Naive thymus-derived CD4-positive, alpha-beta T cell (primary cell): ENCODE measurements at places on chromosomes 12 and 14. TPM values are rescaled to one million over a fixed set of nuclear protein-coding genes. Genes with fewer than 3 reads are reported as not detected.

GRCh38 chr12:125187780-125188741 is 122.8 kb downstream of the AACS start:
- H3K4me1 ChIP-seq, result no peaks in the 10 kb centered on the region
- peaks cover 8% of the 10 kb centered on the region for H3K27me3 ChIP-seq
- no peak for DNase-seq
- no peaks in the 10 kb centered on the region for H3K36me3 ChIP-seq
- H3K27ac ChIP-seq, result no peak overlapping the region

GRCh38 chr12:96130396-96131059 is 63.6 kb upstream of the ELK3 start:
- no peak overlapping the region for H3K27ac ChIP-seq
- H3K27me3 ChIP-seq, result peaks cover 5% of the 10 kb centered on the region
- no peak overlapping the region for H3K4me3 ChIP-seq
- H3K4me1 ChIP-seq, result no peaks in the 10 kb centered on the region
- DNase-seq, result no peak

DNA sequence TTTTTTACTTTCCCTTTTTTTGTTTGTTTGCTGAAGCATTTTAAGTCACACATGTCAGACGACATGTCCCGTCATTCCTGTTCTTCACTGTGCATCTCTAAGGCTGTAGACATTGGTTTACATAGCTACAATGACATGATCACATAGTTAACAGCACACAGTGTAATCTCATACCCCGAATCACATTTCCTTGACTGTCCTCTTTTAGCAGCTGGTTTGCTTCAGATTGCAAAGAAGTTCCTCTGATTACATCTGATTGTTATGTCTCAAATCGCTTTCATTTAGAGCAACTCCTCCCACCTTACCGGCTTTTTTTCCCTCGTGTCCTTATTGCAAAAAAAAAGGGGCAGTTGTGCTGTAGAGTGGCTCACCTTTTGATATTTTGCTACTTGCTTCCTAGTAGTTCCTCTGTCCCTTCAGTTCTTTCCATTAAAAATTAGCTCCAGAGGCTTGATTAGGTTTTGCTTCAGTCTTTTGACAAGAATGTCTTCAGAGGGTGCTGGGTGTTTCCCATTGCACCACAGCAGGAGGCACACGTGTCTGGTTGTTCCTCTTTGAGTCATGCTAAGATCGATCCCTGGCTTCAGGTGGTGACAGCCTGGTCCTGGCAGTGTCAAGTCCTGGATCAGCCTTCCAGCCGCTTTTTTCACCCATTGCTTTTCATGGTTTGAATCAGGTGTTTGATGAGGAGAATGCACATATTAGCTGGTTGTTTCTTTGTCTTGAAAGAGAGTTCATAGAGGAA is 35.0 kb downstream of the ZNF664 start:
- no peak overlapping the region for H3K27ac ChIP-seq
- DNase-seq, result no peak
- H3K27me3 ChIP-seq, result no peaks in the 10 kb centered on the region
- no peak overlapping the region for H3K4me3 ChIP-seq

- peak overlapping the region; percentile 94 for H3K4me3 ChIP-seq
- no peak for DNase-seq
- no peaks in the 10 kb centered on the region for H3K27me3 ChIP-seq
- H3K36me3 ChIP-seq, result peaks cover 36% of the 10 kb centered on the region
- H3K4me1 ChIP-seq, result peaks cover 18% of the 10 kb centered on the region
- peak overlapping the region; percentile 99 for H3K27ac ChIP-seq
Observed at GRCh38 chr12:12716151-12716792, 896 bp upstream of the CDKN1B start.

GRCh38 chr14:71267007-71267513 is 359.8 kb downstream of the PCNX1 start:
- no peak overlapping the region for H3K27ac ChIP-seq
- DNase-seq, result no peak
- H3K36me3 ChIP-seq, result no peaks in the 10 kb centered on the region
- H3K27me3 ChIP-seq, result no peaks in the 10 kb centered on the region
- no peaks in the 10 kb centered on the region for H3K4me1 ChIP-seq

DNA sequence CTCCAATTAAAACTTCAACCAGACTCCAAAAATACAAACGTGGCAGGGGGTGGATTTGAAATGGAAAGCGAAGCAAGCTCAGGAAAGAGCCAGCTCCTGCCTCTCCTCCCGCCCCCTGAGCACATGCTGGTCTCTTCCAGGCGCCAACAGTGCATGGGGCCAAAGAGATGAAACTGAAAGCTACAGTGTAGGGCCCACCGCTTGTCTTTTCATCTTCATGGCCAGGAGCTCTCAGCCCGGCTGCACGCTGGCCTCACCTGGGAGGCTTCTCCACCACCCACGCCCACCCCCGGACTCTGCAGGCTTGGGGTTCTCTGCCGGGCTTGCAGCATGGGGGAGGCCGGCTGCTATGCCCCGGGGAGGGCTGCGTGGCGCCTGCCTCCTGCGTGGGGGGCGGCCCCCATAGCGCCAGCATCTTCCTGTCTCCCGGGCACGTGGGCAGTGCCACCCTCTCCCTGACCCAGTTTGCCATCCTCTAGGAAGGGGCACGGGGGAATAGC is 2.0 kb downstream of the RIMBP2 start:
- H3K36me3 ChIP-seq, result no peaks in the 10 kb centered on the region
- no peaks in the 10 kb centered on the region for H3K27me3 ChIP-seq
- H3K4me3 ChIP-seq, result no peak overlapping the region
- no peak overlapping the region for H3K27ac ChIP-seq
- no peaks in the 10 kb centered on the region for H3K4me1 ChIP-seq

DNA sequence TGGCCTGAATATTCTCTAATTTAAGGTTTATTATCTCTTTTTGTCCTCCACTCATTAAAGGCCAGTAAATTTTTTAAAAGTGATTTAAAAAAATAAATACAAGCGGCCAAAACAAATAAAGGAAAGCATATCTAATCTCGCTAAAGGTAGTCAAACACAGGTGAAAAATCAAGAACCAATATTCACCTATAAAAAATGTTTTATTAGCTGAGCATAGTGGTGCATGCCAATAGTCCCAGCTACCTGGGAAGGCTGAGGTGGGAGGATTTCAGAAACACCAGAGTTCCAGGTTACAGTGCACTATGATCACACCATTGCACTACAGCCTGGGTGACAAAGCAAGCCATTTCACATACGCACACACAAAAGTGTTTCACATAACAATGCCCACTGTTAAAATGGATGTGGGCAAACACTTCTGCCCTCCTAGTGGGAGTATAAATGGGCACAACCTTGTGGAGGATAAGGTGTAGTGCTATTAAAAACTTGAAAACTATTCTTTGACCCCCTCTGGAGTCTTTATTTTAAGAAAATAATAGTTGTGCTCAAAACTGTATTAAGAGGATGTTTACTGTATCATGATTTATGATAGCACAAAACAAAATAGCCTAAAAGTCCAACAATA is 32.7 kb upstream of the NAP1L1 start:
- H3K4me1 ChIP-seq, result no peaks in the 10 kb centered on the region
- H3K36me3 ChIP-seq, result no peaks in the 10 kb centered on the region
- no peak for DNase-seq
- no peak overlapping the region for H3K4me3 ChIP-seq

DNA sequence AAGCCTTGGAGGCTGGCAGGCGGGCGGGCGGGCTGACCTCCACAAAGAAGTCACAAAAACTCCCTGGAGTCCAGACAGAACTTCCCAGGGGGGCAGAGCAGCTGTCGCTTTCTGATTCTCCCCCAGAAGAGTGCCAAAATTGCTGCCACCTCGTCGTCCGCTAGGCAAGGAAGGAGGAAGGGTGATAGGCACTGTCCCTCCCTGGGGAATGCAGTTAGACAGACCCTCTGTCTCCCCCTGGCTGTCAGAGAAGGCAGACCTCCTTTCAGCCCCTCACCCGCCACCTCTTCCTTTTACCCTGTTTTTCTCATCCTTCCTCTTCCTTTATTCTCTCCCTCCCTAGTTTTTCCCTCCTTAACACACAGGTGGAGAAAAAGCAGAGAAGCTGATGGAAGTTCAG is 18.7 kb downstream of the GRIN2B start:
- no peak overlapping the region for H3K27ac ChIP-seq
- H3K4me1 ChIP-seq, result no peaks in the 10 kb centered on the region
- DNase-seq, result no peak
- no peaks in the 10 kb centered on the region for H3K27me3 ChIP-seq
- no peaks in the 10 kb centered on the region for H3K36me3 ChIP-seq

GRCh38 chr14:96203635-96204034 is 1.0 kb upstream of the BDKRB2 start:
- H3K27ac ChIP-seq, result no peak overlapping the region
- peaks cover 5% of the 10 kb centered on the region for H3K27me3 ChIP-seq
- H3K4me3 ChIP-seq, result no peak overlapping the region
- DNase-seq, result no peak
- H3K36me3 ChIP-seq, result no peaks in the 10 kb centered on the region

GRCh38 chr14:61438497-61438859 is 117.1 kb downstream of the PRKCH start:
- peak overlapping the region; percentile 64 for H3K27ac ChIP-seq
- H3K4me1 ChIP-seq, result peaks cover 70% of the 10 kb centered on the region
- no peak for DNase-seq
- H3K4me3 ChIP-seq, result no peak overlapping the region
- no peaks in the 10 kb centered on the region for H3K27me3 ChIP-seq

DNA sequence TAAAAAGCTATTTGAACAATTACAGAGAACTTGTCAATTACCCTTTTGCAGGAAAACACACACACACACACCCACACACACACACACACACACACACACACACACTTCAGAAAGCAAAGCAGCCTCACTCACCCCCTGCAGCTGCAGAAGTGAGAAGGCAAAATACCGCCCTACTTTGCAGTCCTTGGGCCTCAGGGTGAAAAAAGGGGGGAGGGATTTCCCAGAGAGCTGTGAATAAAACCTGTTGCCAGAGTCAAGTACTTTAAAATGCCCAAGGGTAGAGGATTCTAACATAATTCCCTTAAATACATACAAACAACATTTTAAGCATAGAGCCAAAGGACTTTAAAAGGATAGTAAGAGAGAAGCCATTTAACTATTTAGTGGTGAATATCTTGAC is 285.9 kb downstream of the MDGA2 start:
- H3K4me1 ChIP-seq, result no peaks in the 10 kb centered on the region
- H3K36me3 ChIP-seq, result no peaks in the 10 kb centered on the region
- DNase-seq, result no peak
- no peaks in the 10 kb centered on the region for H3K27me3 ChIP-seq

- H3K4me3 ChIP-seq, result no peak overlapping the region
- peaks cover 1% of the 10 kb centered on the region for H3K4me1 ChIP-seq
- H3K27ac ChIP-seq, result no peak overlapping the region
- H3K27me3 ChIP-seq, result no peaks in the 10 kb centered on the region
- H3K36me3 ChIP-seq, result no peaks in the 10 kb centered on the region
Observed at GRCh38 chr14:89357655-89358297, 59.3 kb downstream of the FOXN3 start.

- no peak overlapping the region for H3K4me3 ChIP-seq
- no peaks in the 10 kb centered on the region for H3K27me3 ChIP-seq
- H3K4me1 ChIP-seq, result no peaks in the 10 kb centered on the region
- DNase-seq, result no peak
- H3K36me3 ChIP-seq, result no peaks in the 10 kb centered on the region
Observed at GRCh38 chr12:80634903-80635302, 72.5 kb upstream of the MYF6 start.

DNA sequence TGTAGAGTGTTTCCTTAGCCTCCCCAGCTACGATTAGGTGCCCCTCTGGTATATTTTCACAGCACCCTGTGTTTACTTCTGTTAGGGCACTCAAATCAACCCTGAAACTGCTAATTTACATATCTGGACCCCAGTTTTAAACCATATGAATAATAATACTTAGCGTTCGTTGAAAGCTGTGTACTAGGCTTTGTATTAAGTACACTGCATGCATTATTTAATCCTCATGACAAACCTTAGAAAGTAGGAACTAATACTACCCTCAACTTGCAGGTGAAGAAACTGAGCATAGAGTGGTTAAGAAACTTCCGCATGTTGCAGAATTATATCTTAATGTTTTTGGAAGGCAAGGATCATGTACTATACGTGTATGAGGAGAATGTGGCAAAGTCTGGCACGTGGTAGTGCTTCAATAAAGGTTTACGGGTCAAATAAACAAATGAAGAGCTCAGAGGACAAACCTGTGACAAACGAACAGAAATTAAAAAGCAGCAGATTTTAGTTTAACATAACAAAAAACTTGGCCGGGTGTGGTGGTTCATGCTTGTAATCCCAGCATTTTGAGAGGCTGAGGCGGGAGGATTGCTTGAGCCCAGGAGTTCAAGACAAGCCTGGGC is 22.2 kb upstream of the ARID2 start:
- DNase-seq, result no peak
- no peak overlapping the region for H3K4me3 ChIP-seq
- no peaks in the 10 kb centered on the region for H3K4me1 ChIP-seq
- no peak overlapping the region for H3K27ac ChIP-seq
- no peaks in the 10 kb centered on the region for H3K36me3 ChIP-seq
- H3K27me3 ChIP-seq, result no peaks in the 10 kb centered on the region

DNA sequence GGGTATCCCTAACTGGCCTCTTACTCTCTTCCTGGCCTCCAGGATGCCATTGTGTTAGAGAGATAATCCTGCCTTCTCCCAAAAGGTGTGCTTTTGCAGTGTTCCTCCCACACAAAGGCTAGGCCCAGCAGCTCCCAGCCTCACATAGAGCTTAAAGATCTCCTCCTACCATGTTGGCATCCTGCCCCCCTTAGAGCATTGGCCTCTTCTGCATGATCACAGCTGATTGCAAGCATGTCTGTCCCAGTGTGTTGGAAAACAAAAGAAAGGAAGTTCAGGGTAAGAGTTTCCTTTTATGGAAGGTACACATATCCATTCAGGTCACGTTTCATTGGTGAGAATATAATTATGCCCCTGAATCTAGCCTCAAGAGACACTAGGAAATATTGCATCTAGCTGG is 405.4 kb downstream of the TMTC2 start:
- no peaks in the 10 kb centered on the region for H3K4me1 ChIP-seq
- no peaks in the 10 kb centered on the region for H3K27me3 ChIP-seq
- DNase-seq, result no peak
- H3K36me3 ChIP-seq, result no peaks in the 10 kb centered on the region
- H3K4me3 ChIP-seq, result no peak overlapping the region

The CD163L1 gene
- total RNA-seq, result 1.5 TPM

The EPYC gene
- not detected for total RNA-seq

The FOXN4 gene
- not detected for total RNA-seq

The SIX1 gene
- total RNA-seq, result not detected

The DCN gene
- 0.69 TPM for total RNA-seq

The ACOT6 gene
- total RNA-seq, result not detected in 2 replicates

The KCNK10 gene
- total RNA-seq, result not detected in 2 replicates

The TAC3 gene
- total RNA-seq, result 0.67 TPM

The LBHD2 gene
- total RNA-seq, result not detected

The ANKS1B gene
- not detected for total RNA-seq

The PCBP2 gene
- total RNA-seq, result 912 TPM

The KLHL33 gene
- not detected in 2 replicates for total RNA-seq

The DNAJC22 gene
- not detected for total RNA-seq

The KRT82 gene
- not detected in 2 replicates for total RNA-seq
